Amygdala (tissue), 56 donors: ENCODE measurements at places on chromosomes 4 and X.

DNA sequence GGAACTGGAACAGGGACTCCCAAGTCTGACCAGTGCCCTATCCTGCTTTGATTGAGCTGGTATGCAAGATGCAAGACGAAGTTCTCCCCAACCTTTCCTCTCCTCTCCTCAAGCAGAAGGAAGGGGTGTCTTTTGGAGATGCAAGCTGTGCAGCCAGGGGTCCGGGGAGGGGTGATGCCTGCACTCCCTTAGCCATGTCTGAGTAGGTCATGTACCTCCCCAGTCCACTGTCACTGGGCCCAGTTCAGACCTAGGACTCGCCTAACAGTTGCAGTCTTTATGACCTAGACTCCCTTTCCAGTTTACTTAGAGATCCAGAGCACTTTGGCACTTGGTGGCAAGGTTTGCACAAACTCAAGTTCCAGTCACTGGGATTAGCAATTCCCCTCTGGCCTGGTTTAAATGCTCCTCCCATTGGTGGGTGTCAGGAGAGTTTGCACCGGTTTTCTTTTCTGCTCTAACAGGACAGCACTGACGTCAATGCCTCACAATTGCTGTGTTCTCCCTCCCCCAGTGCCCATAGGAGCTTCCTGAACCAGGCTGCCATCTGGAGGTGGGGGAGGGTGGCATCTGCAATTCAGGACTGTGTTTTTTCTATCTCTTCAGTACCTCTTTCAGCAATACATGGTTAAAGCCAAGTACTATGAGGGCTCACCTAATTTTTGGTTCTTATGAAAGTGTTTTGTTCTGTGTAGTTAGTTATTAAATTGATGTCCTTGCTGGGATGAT is 782.2 kb downstream of the ARAP2 start:
- DNase-seq: no peak

- DNase-seq: no peak
Measured at GRCh38 chr4:83025563-83025962, 9.4 kb upstream of the COPS4 start.

DNA sequence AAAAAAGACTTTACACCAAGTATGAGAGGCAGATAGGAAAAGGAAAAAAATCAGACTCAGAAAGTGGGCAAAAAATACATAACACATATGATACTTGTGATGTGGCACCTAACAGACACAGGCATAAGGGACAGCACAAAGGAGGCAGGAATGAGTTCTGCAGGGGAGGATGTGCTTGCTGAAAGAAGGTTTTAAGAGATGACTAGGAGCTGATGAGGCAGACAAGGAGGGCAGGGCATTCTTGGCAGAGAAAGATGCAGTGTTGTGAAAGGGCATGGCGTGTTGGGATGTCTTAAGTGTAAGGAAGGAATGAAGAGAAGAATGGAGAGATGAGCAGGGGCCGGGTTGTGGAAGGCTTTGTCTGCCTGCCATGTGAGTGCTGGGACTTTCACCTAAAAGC is 49.7 kb upstream of the TMEM154 start:
- DNase-seq: no peak

DNA sequence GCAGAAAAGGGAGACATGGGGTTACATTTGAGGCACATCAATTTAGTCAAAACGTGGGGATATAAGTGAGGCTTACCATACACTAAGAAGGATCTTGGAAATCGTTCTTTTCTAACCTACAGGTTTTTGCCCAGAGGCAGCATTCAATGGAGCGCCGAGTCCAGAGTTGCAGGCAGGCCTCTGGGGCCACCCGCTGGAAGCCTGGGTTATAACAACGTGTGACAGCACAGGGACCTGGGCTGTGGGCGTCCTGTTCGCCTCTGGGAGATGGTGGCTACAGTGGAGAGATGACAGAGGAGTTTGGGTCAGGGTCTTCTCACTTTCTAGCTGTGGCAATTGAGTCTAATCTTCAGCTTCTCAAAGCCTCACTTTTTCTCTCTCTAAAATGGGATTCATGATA is 53.9 kb downstream of the ENPP6 start:
- peak; percentile 71 for DNase-seq

- no peak for DNase-seq
Measured at GRCh38 chr4:80713409-80713808, 317.1 kb upstream of the BMP3 start.

- DNase-seq: no peak
Measured at GRCh38 chrX:127129510-127129909, 310.0 kb downstream of the PRR32 start.

DNA sequence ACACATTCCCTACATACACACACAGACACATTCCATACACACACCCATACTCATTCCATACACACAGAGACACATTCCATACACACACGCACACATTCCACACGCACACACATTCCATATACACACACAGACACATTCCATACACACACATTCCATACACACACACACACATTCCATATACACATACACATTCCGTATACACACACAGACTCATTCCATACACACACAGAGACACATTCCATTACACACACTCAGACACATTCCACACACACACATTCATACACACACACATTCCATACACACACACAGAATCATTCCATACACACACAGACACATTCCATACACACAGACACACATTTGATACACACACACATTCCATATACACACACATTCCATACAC is 15.2 kb downstream of the LINC00632 start:
- no peak for DNase-seq

- no peak for DNase-seq
Measured at GRCh38 chr4:184074677-184075388, 142.8 kb downstream of the ENPP6 start.
